ENCODE measurements at places on chromosomes 2 and 18.

- no peak for DNase-seq
These were observed 20.4 kb downstream of the EDAR start for GRCh38 chr2:108968619-108969018.

- no peak for DNase-seq
These were observed 158.5 kb downstream of the FTCDNL1 start for GRCh38 chr2:199692489-199692888.

DNA sequence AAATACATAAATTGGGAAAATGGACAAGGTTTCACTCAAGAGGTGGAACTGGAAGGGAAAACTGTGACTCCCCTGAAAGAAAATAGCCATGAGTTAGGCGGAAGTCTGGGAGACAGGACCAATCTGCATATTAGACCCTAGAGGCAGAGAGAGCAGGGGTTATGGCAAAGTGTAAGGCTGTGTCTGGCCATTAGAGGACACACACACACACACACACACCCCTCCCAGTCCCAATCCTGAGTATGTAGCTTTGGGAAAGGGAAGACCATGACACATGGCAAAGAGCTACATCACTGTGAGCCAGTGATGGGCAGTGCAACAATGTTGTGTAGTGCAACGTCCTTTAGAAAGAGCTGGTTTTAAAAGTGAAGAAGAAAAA lies 479.9 kb upstream of the NXPH2 start:
- no peak for DNase-seq

GRCh38 chr2:160326786-160327185 lies 126.7 kb upstream of the ITGB6 start:
- DNase-seq = no peak

DNA sequence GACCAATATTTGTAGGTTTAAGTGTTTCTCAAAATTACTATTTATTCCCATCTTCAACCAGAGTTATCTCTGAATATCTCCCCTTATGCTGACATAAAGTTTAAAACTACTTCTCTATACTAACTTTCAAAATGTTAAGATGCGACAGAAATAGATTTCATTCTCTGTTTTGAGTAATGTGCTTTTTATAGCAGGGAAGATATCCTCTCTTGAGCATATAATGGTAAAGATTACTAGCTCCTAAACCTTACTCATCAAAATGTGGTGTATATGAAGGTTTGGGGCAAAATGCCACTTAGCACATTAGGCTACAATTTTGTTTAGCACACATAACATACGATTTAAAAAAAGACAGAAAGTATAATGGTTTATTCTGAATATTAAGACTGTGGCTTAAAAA lies 54.4 kb downstream of the CWC22 start:
- no peak for DNase-seq

GRCh38 chr2:112958428-112959108 lies 19.2 kb upstream of the IL36G start:
- DNase-seq = no peak

DNA sequence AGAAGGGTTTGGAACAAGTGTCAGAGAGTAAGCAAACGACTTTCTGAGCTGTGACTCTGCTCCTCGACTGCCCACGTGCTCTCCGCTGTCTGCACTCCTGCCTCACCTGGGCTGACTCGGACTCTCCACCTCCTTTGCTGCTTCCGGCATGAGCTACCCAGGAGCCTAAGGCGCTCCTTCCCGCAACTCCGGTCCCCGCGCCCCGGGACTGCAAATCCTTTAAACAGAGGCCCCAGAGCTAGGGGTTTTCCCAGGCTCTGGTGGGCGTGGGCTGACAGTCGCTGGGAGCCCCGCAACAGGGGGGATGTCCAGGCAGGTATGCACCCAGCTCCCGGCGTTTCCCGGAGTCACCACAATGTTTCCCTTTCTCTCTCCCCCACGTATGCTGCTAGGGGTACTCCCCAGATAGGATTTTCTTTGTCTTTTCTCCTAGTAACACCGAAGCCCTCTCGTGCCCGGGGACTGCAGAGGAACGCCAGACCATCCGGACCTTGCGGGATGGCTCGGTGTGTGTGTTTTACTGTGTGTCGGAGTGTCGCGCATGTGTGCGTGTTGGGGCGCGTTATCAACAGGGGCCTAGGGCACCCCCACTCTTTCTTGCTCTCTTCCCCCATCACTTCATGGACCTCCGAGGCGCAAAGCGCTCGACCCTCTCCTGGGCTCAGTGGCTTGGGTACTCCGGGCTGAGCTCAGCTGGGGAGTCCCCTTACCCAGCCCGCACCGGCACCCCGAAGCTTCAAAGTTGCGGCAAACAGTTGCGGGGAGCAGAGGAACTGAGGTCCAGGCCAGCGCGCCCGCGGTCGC lies 691 bp upstream of the THSD7B start:
- no peak for DNase-seq

- DNase-seq = no peak
These were observed 99.0 kb downstream of the NCK2 start for GRCh38 chr2:105843476-105844374.

GRCh38 chr18:42640160-42640559 lies 475.3 kb downstream of the RIT2 start:
- no peak for DNase-seq

- no peak for DNase-seq
These were observed 38.9 kb upstream of the TFPI start for GRCh38 chr2:187593098-187593497.

DNA sequence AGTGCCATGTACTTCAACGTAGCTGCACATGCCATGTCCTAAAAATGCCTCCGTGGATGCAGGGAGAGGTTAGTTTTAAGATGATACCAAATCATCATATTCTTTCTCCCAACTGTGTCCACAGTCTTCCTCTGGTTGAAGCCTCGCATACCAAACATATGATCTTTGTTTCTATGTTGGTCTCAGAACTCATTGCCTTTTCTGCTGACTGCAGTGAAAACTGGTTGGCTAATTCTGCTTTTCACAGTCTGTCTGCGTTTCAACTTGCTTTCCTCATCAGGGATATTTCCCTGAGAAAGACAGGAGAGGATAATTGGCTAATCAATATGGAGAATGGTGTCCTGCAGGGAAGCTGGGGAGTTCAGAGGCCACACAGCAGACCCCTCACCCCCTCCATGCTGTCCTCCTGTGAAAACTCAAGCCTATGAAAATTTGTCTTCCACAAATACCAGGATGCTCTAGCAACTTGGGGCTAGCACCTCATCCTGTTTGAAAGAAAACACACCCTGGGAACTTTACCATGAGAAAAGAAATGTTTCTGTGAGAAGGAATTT lies 192.2 kb upstream of the PXDN start:
- no peak for DNase-seq

DNA sequence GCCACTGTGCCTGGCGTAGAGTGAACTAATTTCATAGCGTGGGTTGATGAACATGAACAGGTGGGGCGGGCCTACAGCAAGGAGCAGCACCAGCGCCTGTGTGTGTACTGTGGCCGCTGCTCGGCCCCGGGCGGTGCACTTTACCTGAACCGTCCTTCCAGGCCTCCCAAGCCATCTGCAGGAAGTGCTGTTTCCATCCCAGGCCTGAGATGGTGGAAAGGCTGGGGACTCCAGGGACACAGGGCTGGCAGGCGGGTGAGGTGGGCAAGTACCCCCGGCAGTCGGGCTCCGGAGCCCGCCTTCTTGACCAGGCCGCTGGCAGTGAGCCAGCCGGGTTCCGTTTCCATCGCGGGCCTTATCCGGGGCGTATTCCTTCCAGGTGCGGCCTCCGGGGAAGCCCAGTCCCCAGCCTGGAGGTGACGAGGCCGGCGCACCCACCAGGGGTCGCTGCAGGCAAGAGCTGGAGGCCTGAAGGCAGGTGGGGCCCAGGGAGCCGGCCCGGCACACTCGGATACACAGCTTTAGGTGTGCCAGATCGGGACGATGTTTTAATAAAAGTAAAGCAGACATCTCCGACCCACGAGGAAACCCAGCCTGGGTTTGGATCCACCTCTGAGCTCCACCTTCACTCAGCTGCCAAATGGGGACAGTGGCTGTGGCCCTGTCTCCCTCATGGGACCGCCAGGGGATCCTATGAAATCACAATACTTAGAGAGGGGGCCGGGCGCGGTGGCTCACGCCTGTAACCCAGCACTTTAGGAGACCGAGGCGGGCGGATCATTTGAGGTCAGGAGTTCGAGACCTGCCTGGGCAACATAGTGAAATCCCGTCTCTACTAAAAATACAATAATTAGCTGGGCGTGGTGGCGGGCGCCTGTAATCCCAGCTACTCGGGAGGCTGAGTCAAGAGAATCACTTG lies 22.7 kb upstream of the PDIA6 start:
- peak; percentile 70 for DNase-seq

GRCh38 chr2:58429014-58429875 lies 188.1 kb upstream of the FANCL start:
- no peak for DNase-seq

DNA sequence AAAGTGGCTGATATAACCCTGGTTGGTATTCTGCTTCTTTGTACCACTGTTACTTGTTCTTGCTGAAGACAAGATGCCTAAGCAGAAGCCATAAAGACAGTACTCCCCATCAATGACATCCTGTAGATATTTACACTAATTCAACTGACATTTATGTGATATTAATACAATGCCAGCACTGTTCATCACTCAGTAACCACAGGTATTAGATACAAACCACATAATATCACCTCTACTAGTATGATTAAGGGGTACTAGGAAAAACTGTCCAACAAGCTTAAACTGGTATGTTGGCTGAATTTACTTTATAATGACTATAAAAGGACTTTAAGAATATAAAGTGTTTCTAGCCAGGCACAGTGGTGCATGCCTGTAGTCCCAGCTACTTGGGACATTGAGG lies 65.8 kb downstream of the RTN4 start:
- DNase-seq = no peak

- DNase-seq = no peak
These were observed 23.2 kb upstream of the ACVR1 start for GRCh38 chr2:157899125-157899839.

DNA sequence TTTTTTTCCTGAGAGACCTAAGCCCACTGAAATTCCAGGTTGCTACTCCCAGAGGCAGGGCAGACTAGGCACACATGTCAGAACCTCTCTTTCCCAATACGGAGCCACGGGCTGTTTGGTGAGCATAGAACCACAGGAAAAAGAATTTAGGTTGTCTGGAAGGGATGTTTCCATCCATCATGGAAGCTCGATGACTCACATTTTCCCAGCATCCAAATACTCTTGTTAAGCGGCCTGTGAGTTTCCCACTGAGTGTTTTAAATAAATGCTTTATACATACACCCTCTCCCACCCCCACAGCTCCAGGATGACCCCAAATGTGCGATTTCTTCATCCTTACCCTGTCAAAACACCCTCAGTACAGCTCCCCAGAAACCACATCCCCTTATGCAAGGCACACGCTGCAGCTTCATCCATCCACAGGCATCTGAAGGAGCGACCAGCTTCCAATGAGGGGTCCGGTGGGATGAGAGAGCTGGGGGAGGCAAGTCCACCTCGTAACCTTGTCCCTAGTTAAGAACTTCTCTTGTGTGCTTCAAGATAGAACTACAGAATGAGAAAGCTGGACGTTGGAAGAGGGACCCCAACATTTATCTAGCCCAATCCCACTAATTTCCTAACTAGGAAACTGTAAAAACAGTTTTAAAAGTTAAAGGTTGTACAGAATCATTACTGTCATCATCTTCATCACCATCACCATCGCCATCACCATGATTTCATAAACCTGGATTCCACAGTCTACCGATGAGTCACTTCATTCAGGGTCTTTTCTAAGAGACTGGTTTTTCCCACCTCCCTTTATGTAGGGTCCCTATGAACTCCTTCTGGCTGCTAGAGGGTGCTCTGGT lies 63.5 kb upstream of the FZD7 start:
- no peak for DNase-seq

GRCh38 chr2:149585166-149585885 lies 2.2 kb downstream of the MMADHC start:
- DNase-seq = no peak

- no peak for DNase-seq
These were observed 4.0 kb upstream of the RTP5 start for GRCh38 chr2:241865416-241865956.

GRCh38 chr2:168584911-168585310 lies 128.8 kb downstream of the CERS6 start:
- no peak for DNase-seq

GRCh38 chr2:37871456-37872191 lies 53.5 kb upstream of the RMDN2 start:
- DNase-seq = no peak

DNA sequence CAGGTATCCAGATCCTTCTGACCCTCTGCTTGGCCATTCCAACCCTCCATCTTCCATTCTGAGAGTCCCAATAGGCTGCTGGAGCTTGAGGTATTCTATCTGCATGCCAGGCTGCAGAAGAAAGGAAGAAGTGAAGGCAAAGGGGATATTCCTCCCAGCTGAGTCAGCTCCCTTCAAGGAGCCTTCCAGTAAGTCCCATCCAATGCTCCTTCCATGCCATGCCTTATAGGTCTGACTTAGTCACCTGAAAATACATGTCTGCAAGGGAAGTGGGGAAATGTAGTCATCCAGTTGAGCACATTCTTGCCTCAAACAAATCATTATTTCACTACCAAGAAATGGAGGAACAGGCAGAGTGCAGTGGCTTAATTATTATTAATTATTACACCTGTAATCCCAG lies 464.6 kb downstream of the CNTNAP5 start:
- no peak for DNase-seq

- DNase-seq = no peak
These were observed 127.4 kb downstream of the RTTN start for GRCh38 chr18:70078106-70078505.

GRCh38 chr2:185738679-185739472 lies at the start of gene FSIP2:
Gene FSIP2, plus strand, starts transcription at chr2:185738804. Its CDS starts 91 bp downstream, at chr2:185738895.
- no peak for DNase-seq

DNA sequence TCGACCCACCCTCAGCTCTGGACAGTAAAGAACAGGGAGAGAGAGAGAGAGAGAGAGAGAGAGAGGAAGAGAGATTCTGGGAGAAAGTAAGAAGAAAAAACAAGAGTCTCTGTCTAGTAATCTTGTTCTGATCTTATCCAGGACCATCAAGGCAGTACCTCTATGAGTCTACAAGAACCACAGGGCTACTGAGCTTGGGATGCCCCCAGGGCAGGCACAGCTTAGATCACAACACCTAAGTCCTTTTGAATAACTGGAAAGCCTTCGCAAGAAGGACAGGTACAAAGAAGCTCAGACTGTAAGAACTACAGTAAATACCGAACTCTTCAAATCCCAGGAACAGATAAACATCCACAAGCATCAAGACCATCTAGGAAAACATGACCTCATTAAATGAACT lies 51.4 kb upstream of the SGPP2 start:
- DNase-seq = no peak

- DNase-seq = no peak
These were observed 59.8 kb downstream of the MOGAT1 start for GRCh38 chr2:222731201-222731621.

DNA sequence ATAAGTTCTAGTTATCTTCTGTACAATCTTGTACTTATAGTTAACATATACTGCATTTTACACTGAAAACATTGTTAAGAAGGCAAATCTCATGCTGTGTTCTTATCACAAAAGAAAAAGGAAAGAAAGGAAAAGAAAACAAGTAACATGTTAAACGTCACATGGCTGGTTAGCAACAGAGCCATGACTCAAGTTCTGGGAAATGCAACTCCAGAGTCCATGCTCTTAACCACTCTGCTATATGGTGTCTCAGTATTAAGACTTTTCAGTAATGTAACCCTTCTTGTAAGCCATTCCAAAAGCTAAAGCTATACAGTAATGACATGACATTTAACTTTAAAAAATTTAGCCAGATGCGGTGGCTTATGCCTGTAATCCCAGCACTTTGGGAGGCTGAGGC lies 181.4 kb downstream of the BARD1 start:
- no peak for DNase-seq

All from stimulated activated CD8-positive, alpha-beta memory T cell treated with anti-CD3 and anti-CD28 coated beads, Interleukin-4, amount 100 ng/mL, for 24 hours (primary cell).